Posterior vena cava (tissue), 2 donors: ENCODE measurements at places on chromosomes 3 and 15.

DNA sequence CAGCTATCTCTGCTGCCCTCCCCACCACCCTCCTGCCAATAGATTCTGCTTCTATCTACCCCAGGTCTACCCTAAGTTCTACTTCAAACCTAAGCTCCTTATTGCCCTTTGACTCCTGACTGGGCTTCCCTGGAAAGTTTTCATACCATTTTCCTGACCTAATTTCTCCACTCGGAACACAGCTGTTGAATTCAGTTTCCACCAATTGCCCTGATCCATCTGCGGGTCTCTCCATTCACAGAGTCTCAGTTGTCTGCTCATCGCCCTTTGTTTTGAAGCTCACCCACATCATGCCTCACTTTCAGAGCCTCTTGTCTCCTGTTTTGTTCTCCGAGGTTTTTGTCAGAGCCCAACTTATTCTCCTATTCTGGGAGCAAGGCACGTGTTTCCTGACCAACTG, 56.8 kb upstream of the ABI3BP start:
- no peak for DNase-seq

DNA sequence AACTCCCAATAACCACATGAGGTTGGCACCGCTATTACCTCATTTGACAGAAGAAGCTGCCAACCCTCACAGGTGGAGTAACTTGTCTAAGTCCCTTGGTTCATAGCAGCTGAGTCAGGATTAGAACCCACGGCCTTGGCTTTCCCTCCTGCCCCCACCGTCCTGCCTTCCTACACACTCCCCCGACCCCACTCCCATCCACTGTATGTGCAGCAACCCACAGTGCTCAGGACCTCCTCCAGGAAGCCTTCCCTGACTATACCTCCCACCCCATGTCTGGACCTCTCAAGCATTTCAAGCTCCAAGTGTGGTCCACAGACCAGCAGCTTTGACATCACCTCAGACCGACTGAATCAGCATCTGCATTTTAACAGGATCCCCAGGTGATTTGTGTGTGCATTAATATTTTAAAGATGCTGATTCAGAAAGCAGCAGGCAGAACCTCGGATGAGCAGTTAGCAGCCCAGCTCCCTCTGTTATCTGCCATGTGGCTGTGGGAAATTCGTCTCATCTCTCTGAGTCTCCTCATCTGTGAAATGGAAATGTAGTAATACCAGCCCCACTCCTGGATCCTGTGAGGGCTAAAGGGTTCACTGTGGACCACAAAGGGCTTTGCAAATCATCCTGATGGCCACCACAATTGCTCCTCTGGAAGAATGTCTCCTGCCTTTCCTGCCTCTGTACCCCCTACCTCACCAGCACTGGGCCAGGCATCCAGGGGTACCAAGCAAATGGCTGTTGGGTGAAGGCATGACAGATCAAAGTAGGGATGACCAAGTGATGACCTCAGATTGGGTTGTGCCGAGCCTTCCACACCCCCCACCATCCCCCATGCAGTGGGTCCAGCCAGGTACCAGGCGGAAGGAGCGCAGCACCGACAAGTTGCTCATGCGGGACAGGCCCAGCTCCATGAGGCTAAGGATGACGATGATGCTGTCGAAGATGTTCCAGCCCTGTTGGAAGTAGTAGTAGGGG, 62.7 kb downstream of the SCN5A start:
- peak; percentile 68 for DNase-seq

GRCh38 chr3:43046583-43046982, 59.3 kb downstream of the POMGNT2 start:
- no peak for DNase-seq

DNA sequence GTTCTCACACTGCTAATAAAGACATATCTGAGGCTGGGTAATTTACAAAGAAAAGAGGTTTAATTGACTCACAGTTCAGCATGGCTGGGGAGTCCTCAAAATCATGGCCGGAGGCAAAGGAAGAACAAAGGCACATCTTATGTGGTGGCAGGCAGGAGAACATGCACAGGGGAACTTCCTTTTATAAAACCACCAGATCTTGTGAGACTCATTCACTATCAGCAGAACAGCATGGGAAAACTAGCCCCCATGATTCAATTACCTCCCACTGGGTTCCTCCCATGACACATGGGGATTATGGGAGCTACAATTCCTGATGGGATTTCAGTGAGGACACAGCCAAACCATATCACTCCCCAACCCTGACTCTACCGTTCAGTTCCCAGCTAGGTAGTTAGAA, 59.7 kb upstream of the MINAR1 start:
- no peak for DNase-seq

- DNase-seq, result no peak
These were observed 398 bp upstream of the RAB7A start for GRCh38 chr3:128725547-128726022.

GRCh38 chr3:114727373-114727772, 419.7 kb downstream of the ZBTB20 start:
- no peak for DNase-seq

- no peak for DNase-seq
These were observed 60.8 kb downstream of the TFDP2 start for GRCh38 chr3:142088522-142088921.

- DNase-seq, result peak; percentile 29
These were observed 22.2 kb upstream of the FGD5 start for GRCh38 chr3:14796403-14797077.

- DNase-seq, result no peak
These were observed 33.7 kb upstream of the CD47 start for GRCh38 chr3:108124337-108125152.

DNA sequence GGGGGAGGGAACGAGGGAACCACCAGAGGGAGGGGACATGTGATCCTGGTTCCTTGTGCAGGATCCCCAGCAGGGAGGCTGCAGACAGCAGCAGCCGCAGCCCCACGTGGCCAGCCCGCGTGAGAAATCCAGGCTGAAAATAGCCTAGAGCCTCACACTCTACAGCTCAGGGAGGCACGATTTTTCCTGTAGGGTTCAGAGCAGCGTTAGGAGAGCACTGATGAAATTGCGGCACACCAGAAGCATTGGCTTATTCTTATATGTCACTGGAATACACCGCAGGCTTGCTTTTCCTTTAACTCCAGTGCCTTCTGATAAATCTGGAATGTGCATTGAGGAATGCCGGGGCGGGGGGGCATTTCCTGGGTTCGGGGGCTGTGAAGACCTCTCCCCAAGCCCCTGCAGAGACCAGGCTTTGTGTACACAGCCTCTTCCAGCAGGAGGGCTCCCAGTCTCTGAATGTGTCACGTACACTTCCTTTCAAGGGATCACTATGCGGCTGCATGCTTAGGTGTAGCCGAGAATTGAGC, 193.0 kb downstream of the ATP10A start:
- DNase-seq, result peak; percentile 91

- DNase-seq, result no peak
These were observed 3.6 kb downstream of the MAP4 start for GRCh38 chr3:48012659-48013058.

- DNase-seq, result no peak
These were observed 106.5 kb upstream of the CMC1 start for GRCh38 chr3:28134792-28135375.

DNA sequence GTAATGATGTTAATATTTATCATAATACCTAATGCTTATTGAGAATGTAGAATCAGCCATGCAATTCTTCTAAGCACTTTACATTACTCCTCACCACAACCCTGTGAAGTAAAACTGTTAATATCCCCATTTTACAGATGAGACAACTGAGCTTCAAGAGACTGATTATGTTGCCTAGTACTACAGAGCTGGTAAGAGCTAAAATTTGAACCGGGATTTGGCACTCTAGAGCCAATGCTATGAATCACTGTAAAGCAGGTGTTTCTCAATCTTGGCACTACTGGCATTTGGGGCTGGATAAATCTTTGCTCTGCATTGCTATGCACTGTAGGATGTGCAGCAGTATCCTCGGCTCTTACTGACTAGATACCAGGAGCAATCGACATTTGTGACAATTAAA, 367.7 kb downstream of the MAGI1 start:
- no peak for DNase-seq

GRCh38 chr15:63876085-63876662, 42.4 kb upstream of the HERC1 start:
- no peak for DNase-seq

GRCh38 chr3:156174229-156174847, 54.0 kb downstream of the KCNAB1 start:
- DNase-seq, result no peak

DNA sequence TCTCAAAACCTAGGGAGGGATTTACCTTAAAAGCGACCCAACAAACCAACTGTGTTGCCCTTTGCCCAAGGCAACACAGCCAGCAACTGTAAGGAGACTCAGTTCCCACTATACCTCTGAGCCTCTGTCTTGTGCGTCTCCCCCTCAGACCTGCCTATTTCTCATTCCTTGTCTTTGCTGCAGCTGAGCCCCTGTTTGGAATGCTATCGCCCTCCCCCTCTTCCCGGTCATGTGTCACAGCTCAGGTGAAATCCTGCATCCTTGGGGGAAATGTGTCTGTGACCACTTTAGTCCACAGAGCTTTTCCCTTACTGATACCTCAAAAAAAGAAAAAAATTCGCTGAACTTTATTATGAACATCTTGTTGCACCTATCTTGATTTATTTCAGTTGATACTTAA, 52.0 kb upstream of the LRIG1 start:
- no peak for DNase-seq

GRCh38 chr3:145902166-145902565, 258.8 kb downstream of the PLOD2 start:
- DNase-seq, result no peak

- DNase-seq, result no peak
These were observed 75.3 kb downstream of the ST8SIA2 start for GRCh38 chr15:92468991-92469390.

GRCh38 chr3:126570103-126570541, 11.4 kb upstream of the C3orf22 start:
- DNase-seq, result no peak

- DNase-seq, result no peak
These were observed 543.0 kb upstream of the KCNMB2 start for GRCh38 chr3:177992993-177993970.

- DNase-seq, result no peak
These were observed 113.9 kb downstream of the DGKG start for GRCh38 chr3:186247821-186248814.

GRCh38 chr3:119331661-119332060, 37.5 kb downstream of the ARHGAP31 start:
- DNase-seq, result no peak

DNA sequence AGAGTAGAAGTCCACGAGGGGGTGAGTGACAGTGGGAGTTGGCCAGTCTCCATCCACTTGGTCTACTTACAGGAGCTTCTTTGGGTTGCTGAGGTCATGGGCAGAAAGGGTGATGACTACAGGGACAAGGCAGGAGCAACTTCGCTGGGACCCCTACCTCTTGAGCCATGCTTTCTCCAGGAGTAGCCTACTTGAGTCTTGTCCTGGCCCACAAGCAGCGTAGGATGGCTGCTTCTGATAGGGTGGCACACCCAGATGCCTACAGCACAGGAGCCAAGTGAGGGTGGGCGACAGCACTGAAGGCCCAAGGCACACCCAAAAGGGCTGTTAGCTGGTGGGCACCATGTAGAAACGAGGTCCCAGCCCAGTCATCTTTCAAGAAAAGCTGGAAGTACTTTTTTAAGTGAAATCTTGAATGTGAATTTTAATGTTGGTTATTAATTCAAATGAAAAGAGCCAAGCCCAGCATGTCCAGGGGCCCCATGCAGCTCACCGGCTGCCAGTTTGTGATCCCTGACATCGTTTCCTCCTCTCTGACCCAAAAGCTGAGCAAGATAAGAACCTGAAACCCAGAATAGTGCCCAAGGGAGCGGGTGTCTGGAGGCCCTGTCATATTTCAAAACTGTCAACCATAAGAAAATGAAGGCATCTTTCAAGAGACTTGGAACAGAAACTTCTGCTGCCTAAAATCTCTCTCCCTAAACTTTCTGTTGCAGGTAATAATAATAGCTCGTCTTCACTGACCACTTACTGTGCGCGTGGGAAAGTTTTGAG, 2.2 kb upstream of the CPEB1 start:
- peak; percentile 67 for DNase-seq

DNA sequence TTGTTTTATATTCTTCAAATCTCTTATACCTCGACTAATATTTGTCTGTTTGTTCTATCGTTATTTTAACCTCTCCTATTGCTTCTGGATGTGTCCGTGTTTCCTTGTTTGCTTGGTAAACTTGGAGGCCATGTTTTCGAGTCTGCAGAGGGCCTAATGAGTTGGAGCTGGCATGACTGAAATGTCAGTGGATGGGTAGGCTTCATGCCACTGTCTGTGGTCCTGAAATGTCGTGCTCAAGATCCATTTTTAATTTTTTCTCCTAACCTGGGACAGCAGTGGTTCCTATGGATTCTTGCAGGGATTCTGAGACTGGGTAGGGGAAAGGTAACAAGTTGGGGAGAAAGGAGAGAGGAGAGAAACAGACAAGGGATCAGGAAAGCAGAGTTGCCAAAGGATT, 18.8 kb upstream of the GASK1A start:
- no peak for DNase-seq

GRCh38 chr15:60745469-60746061, 266.6 kb upstream of the ICE2 start:
- DNase-seq, result peak; percentile 87

DNA sequence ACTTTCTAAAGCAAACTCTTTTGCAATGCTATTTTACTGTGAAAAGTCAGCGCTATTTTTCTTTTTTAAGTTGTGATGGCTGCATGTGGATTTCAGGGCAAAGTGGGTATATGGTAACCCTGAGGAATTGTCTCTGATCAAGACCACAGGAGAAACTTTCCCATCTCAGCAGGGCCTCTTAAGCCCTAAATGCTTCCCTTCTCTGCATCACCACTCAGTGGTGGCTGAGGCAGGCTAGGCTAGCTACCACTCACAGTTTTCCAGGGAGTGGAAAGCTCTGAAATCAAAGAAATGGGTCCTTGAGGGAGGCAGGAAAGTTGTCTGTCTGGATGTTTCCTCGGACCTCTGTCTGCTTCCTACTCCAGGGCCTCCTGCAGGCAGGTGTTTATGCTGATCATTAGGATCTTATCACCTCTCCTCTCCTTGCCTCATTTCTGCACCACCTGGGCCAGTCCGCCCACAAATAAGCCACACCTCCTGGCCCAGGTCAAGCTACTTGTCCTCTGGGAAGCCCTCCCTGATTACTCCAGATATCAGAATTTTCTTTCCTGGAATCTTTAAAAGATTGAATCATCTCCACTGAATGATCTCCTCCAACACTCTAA, 37.0 kb downstream of the CEMIP start:
- no peak for DNase-seq

- peak; percentile 60 for DNase-seq
These were observed 35.4 kb downstream of the PSTPIP1 start for GRCh38 chr15:77030048-77030927.

GRCh38 chr3:63240381-63240902, 37.7 kb upstream of the SYNPR start:
- no peak for DNase-seq

GRCh38 chr15:49137861-49138260, 17.5 kb downstream of the COPS2 start:
- DNase-seq, result no peak
